Activated effector memory CD4-positive, alpha-beta T cell treated with anti-CD3 and anti-CD28 coated beads, Interleukin-2, amount 50 U/mL, for 16 hours (primary cell): ENCODE measurements at places on chromosomes 3 and 15.

DNA sequence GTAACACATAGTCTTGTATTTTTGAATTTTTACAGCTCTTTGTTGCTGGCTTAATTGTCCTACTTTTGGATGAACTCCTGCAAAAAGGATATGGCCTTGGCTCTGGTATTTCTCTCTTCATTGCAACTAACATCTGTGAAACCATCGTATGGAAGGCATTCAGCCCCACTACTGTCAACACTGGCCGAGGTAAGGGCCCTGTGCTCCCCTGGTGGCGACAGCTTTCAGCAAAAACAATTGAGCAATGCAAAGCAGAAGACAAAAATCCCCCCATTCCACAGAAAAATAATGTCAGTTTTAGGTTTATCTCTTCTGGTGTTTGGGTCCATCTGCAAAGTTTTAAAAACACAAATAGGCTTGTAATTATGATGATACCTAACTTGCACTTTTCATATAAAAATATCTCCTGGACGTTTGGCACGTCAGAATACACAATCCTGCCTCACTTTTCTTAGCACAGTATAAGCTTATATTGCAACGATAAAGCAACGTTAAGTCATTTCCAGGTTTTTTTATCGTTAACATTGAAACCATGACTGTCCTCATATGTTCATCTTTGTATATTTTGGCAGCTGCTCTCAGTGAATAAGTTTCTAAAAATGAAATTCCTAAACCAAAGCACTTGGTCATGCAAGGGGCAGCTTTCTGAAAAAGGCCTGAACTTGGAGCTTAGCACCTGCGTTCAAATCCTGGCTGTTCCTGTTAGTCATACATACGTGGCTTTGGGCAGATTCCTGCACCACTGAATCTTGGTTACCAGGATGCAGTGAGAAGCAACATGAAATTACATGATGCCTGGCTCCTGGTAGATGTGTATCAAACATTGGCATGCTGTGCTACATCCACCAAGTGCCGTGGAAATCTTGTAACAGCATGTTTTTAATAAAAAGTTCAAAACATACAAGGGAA is 8.5 kb downstream of the SEC61A1 start:
- no peak for DNase-seq

- no peak for DNase-seq
Measured at GRCh38 chr3:193783166-193783896, 190.3 kb downstream of the OPA1 start.

GRCh38 chr3:141250828-141251227 is 19.2 kb downstream of the PXYLP1 start:
- no peak for DNase-seq

DNA sequence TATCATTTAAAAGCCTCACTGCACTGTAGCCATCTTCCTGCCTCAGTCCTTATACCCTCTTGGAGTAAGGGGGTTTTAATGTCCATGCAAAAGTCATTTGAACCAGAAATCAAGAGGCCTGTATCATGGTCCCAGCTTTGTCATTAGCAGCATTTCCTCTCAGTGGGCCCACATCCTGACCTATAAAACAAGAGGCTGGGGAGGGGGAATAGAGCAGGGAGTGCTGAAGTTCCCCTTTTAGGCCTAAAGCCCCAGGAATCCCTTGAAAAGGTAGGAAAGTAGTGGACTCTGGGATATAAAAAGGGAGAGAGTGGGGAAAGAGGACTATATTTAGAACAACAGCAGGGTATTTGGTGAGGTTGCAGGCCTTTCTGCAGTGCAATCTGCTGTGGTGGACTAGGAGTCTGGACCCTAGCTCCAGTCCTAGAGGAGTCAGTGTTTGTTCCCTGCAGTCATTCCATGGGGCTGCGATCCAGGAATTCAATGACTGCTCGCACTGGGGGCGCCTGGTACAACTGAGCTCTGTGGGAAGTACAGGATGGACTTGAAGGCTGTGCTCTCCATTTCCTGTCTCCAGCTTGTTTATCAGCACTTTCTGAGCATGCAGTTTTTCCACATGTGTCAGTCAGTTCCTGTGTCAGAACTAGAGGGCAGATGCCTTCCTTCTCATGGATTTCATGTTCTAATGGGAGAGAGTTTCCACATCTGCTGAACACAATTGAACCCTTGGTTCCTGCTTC is 46.8 kb downstream of the PDHB start:
- no peak for DNase-seq

DNA sequence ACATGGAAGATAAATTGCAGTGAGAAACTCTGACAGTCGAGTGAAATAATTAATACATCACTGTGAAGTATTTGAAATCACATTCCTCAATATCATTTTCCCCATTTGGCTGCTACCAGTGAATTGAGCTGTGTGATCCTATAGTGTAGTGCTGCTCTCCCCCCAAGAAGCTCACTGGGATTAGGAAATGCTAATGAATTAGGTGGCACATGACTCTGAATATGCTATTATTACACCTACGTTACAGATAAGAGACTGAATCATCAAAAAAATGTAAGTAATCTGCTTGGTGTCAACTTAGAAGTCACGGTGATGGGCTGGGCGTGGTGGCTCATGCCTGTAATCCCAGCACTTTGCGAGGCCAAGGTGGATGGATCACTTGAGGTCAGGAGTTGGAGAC is 34.7 kb upstream of the SYNM start:
- DNase-seq: no peak

DNA sequence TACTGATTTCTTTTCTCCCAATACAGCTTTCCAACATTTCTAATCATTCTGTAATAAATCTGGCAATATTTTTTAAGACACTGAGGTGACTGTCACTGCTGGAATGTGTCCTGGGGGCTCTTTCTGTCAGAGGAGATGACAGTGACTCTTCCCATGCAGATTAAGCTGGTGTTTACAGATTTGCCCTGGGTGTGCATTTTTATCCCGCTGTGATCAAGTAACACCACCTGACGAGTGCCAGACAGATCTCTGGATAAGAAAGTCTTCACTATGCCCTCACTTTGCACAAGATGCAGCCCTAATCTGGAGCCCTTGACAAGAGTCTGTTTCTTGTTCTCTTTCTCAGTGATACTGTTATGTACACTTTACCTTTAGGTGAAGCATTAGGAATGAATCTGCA is 477.7 kb downstream of the ZIC1 start:
- no peak for DNase-seq

- DNase-seq: no peak
Measured at GRCh38 chr3:183943739-183944138, 59.1 kb upstream of the PARL start.

GRCh38 chr15:99507504-99508310 is 58.1 kb upstream of the MEF2A start:
- DNase-seq: no peak

- no peak for DNase-seq
Measured at GRCh38 chr3:172647823-172648222, 63.0 kb downstream of the NCEH1 start.

- no peak for DNase-seq
Measured at GRCh38 chr3:184505076-184505878, 56.3 kb upstream of the EPHB3 start.

DNA sequence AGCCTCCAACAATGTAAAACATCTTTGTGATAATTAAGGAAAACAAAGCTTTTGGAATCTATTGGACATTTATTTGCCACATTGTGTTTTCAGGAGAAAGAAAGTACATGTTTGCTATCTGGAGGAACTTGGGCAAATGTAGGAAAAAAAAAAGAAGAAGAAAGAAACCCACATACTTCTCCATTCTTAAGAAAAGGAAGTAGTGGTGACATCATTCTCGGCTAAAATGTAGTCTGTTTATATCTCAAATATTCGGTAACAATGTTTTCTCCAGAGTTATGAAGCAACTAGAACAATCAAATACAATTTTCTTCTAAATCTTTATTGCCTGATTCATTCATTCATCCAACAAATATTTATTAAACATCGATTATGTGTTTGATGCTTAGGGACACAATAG is 2.3 kb upstream of the TGFBR2 start:
- DNase-seq: no peak

DNA sequence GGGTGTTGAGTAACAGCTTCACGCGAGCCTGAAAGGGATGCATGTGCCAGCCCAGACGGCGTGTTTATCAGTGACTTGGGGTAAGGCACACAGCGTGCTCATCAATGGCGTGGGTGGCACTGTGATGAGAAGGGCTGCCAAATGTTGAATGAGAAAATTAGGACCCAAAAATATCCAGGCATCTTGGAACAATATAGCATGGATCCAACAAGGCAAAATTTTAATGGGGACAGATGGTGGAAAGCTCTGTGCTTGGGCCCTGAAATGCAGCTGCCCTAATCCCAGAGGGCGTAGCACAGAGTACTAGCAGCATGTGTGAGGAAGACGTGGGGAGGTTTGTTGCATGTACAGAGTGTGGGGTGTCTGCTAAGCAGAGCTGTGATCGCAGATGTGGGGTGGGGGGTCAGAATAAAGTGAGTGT is 48.9 kb downstream of the SSUH2 start:
- no peak for DNase-seq

DNA sequence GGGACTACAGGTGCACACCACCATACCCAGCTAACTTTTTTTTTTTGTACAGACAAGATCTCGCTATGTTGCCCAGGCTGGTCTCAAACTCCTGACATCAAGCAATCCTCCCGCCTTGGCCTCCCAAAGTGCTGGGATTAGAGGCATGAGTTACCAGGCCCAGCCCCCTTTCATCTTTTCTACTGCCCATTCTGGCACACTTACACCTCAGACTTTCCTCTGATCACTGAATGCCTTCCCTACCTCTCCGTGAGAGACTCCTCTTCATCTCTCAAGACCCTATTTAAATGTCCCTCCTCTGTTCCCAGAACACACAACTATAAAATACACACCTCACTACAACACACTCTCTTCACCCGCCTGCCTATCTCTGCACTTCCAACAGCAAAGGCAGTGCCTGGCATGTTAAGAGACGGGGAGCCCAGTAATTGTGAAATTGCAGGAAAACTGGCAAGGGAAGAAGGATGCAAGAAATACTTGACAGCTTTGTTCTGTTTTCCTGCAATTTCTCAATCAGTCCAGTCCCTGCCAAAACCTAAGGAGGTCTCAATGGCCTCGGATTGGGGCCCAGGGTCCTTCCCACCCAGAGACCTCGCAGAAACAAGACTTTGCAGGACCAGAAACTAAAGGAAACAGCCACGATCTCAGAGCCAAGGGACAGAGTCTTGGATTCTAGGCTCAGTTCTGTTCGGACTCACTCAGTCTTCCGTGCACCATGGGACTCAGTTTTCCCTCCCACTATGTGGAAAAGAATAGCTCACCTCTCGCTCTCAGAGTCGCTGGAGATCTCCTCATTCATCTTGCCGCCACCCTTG is 849 bp downstream of the RRP9 start:
- DNase-seq: peak; percentile 36

- no peak for DNase-seq
Measured at GRCh38 chr3:79040701-79041100, 727.1 kb downstream of the ROBO1 start.

GRCh38 chr3:127791221-127791913 is 30.9 kb downstream of the MGLL start:
- DNase-seq: peak; percentile 34

GRCh38 chr3:75220932-75221331 is 443.2 kb upstream of the FRG2C start:
- no peak for DNase-seq

GRCh38 chr3:81029861-81030260 is 731.6 kb downstream of the GBE1 start:
- DNase-seq: no peak
